Panc1 (cell line): ENCODE measurements at places on chromosomes 2 and 18. TPM values are rescaled to one million over a fixed set of nuclear protein-coding genes. Genes with fewer than 3 reads are reported as not detected.

- DNase-seq: no peak
These were observed 94.8 kb downstream of the NDUFA10 start for GRCh38 chr2:239930378-239930777.

- no peak for DNase-seq
These were observed 87.6 kb downstream of the MGAT5 start for GRCh38 chr2:134341476-134341875.

- no peak for DNase-seq
These were observed 2.6 kb downstream of the TET3 start for GRCh38 chr2:73987109-73987947.

- no peak for DNase-seq
These were observed 8.8 kb upstream of the ZBTB7C start for GRCh38 chr18:48417985-48418384.

DNA sequence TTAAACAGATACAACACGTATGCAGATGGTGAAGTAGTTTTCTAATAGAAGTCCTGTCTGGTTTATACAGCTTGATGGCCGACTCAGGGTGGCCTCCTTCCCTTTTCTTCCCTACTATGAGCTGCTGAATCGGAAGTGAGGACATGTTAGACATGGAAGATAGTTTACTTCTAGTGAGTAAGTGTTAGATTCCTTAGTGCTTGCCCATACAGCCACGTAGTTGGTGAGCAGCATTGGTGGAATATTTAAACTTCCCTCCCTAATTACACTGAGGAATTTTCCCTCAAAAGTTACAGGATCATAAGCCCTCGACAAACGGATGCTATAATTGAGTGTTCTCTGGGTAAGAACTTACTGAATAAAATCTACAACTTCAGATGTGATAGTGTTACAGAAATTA lies 52.1 kb downstream of the RHBDD1 start:
- DNase-seq: no peak

DNA sequence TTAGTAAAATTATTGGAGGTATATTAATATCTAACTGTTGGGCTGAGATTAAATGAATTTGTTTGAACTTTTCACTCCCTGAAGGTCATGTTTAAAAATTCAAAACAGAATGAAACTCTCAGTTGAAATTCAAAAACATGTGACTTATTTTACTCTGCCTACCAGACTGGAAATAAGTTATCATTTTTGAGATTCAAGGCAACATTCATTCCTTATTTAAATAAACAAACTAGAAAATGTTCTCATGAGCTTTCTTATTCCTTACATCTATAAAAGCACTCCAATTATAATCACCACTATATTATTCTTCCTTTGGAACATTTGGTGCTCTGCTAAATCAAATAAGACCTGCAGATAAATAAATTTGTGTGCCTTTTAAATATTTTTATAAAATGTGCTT lies 217.8 kb downstream of the CDH2 start:
- no peak for DNase-seq

GRCh38 chr2:224971214-224971613 lies 71.1 kb downstream of the DOCK10 start:
- DNase-seq: no peak

GRCh38 chr2:227450311-227450841 lies 21.6 kb upstream of the AGFG1 start:
- DNase-seq: no peak

DNA sequence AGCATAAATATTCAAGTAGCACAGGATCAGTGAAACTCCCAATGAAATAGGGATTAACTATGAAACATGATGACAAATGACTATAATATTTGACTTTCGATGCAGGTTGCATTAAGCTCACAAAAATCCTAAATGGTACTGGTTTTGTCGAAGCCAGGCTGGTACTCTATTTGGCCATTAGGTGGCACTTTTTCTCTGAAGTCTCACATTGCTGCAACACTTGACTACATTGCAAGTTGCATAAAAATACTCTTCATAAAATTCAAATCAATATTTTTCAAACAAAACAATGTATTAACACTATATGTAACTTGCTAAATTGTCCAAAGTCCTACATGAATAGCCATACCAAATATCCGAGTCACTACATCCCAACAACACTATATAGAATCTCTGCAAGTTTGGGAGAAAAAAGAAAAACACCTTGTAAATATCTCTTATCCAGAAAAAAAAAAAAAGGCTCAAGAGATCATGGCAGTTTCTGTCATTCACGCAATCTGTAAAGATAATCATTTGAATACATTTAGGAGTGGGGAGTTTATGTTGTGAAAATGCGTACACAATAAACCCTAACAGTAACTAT lies 9.5 kb downstream of the RTTN start:
- no peak for DNase-seq

GRCh38 chr2:106339609-106340008 lies 128.6 kb downstream of the RGPD3 start:
- DNase-seq: no peak

GRCh38 chr2:231139796-231140195 lies 15.0 kb upstream of the HTR2B start:
- no peak for DNase-seq

- no peak for DNase-seq
These were observed 364.5 kb upstream of the RGPD4 start for GRCh38 chr2:107462181-107462580.

DNA sequence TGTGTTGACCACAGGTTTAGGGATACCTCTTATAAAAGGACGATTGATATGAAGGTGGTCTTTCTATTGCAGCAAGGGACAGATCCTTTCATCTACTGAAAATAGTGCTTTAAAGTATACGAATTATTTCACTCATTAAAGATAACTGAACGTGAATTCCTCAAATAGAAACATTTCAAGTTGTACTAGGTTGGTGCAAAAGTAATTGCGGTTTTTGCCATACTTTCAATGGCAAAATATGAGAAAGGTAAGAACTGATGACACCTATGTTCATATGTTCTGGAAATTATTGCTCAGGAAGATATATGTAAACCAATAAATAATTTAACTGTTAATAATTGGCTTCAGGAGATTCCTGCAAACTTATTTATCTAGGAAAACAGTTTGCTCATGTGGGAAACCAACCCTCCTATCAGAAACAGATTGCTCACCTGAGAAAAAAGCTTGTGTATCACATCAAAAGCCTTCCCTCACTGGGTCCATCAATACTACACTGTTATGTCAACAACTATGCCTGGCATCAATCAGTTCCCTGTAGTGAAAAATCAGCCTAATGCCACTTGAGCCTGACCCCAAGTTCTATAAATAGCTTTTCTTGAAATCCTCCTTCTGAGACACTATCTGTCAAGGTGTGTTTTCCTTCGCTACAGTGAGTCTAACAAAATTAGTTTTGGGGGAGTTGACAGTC lies 81.5 kb upstream of the ACSL3 start:
- no peak for DNase-seq

DNA sequence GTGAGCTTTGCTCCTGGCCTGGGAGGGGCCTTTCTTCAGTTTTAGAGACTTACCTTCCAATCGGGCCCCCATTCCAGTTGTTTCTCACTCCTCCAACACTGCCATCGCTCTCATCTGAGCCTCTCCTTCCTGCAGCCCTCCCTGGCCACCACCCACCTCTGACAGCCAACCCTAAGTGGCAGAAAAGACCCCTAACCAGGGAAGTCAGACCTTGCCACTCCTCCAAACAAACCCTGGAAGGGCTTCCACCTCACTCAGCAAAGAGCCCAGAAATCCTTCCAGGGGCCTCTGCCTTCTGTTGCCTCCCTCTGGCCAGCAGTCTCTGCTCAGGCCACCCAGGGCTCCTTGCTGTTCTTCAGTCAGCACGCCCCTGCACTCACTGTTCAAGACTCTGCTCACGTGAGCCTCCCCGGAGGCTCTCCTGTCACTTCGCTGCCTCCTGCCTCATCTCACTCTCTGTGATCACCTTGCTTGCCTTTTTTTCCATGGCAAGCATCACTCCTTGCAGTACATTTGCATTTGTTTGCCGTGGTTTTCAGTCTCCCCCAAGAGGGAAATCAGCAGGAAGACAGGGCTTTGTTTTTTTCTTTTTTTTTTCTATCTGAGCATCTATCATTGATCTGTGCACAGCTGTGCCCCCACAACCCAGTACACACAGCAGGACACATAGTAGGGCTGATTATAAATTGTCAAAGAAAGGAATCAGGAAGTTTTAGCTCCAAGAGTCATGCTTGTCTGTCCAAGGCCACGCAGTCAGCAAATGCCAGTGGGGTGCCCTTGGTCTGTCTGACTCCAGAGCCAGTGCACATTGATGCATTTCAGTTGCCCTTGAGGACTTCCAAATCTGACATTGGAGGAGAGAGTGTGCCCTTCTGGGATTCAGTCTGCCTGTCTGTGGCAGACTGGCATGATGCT lies 83.9 kb downstream of the INHBB start:
- no peak for DNase-seq

DNA sequence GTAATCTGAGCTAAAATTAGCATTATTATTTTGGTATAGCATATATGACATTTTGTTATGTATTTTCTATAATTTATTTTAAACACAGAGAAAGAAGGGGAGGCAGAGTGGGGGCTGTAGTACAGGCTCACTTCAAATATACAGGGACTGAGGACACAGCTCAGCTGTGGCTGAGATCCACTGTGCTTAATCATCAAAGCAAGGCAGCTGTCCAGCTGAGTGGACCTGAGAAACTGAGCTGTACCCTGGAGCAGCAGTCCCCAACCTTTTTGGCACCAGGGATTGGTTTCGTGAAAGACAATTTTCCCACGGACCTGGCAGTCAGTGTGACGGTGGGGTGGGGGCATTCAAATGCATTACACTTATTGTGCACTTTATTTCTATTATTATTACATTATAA lies 687.2 kb downstream of the RNF144A start:
- no peak for DNase-seq

DNA sequence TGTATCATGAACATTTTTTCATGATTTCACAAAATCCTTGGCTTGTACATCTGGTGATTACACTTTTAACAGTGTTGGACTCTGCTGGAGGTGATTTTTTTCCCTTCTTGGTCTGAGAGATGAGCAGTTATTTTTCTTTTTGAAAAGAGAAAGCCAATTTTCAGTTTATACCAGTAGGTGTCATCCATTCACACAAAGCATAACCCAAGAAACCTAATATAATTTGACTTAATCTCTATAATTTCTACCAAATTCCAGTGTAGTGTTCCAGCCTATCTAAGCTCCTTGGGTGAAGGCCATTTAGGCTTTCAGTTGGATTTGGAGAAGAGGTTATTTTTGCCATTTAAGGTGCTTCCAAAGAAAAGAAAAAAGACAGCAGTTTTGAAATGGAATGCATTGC lies 7.7 kb upstream of the ICOS start:
- DNase-seq: no peak

GRCh38 chr2:109322641-109323040 lies 193.6 kb downstream of the SH3RF3 start:
- no peak for DNase-seq

Gene ANKRD30B
- total RNA-seq: not detected

Gene LCT
- not detected for total RNA-seq

Gene CCDC150
- total RNA-seq: 19.0 TPM

Gene WDR54
- total RNA-seq: 27.7 TPM

Gene PRSS56
- 0.18 TPM for total RNA-seq

Gene HK2
- 1.7 TPM for total RNA-seq

Gene RTP5
- total RNA-seq: not detected

Gene PLEKHH2
- total RNA-seq: 15.0 TPM

Gene CENPO
- 39.3 TPM for total RNA-seq

Gene CEBPZ
- 63.8 TPM for total RNA-seq

Gene ZFP36L2
- 46.3 TPM for total RNA-seq

Gene HOXD12
- 0.13 TPM for total RNA-seq

Gene WNT10A
- total RNA-seq: 9.2 TPM
